ENCODE measurements at places on chromosomes 2 and 18.

GRCh38 chr2:7707723-7708122, 790.5 kb downstream of the RNF144A start:
- DNase-seq = no peak

GRCh38 chr2:191333911-191334357, 88.7 kb downstream of the MYO1B start:
- no peak for DNase-seq

GRCh38 chr2:216165711-216166110, 56.6 kb downstream of the XRCC5 start:
- DNase-seq = no peak

GRCh38 chr2:236687296-236687965, 117.8 kb downstream of the ACKR3 start:
- DNase-seq = no peak

DNA sequence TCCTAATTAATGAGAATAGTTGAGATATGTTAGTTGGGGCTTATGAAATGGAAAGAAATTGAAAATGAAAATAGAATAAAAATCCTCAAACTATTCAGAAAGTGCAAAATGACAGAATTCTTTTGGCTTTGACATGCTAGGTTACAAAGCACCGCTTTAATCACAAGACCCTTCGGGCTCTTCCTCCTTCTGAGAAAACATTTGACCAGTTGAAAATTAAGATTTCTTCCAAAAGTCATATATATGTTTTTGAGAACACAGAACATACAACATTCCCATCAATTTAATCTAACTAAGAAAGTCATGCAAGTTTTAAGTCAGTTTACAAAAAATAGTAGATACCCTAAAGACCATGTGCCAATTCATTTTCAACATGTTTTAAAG, 2.2 kb upstream of the SLC40A1 start:
- no peak for DNase-seq

- DNase-seq = no peak
Observed at GRCh38 chr2:216888887-216889622, 29.2 kb upstream of the TNP1 start.

DNA sequence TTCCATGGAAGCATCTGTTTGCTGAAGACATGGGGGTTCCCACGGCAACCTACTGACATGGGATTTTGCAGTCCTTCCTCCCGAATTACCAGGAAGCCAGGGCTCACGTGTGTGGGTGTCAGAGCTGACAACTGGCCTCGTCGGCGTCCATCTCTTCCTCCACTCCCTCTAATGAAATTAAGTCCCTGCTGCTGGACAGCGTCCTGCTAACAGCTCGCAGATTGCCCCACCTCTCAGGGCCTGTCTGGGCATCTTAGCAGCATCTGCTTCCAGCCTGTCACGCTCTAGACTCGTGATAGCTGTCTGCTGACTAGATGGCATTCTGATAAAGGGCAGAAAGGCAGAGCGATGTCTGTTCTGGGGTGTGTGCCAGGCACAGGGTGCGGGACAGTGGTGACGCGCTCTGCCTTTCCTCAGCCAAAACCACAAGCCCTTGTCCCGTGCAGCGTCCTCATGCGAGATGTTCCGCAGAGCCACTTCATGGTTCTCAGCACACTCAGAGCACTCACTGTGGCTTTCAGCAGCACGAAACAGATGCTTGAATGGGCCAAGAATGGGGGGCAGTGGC, 161.1 kb downstream of the ARL4C start:
- no peak for DNase-seq

DNA sequence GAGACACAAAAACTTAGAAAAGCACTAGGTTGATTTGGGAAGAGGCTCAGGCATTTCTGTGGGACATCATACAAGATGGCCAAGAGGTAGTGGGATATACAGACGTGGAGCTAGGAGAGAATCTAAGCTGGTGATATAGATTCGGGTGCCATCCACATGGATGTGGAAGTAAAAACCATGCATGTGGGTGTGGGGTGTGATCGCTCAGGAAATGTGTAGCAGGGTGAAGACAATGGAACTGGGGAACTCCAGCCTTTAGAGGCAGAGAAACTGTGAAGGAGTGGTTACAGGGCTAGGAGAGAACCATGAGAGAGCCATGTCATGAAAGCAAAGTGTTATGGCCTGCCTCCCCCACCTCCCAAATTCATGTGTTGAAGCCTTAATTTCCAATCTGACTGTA, 43.0 kb upstream of the CTLA4 start:
- no peak for DNase-seq

- DNase-seq = no peak
Observed at GRCh38 chr18:12406371-12407111, 1.2 kb upstream of the PRELID3A start.

DNA sequence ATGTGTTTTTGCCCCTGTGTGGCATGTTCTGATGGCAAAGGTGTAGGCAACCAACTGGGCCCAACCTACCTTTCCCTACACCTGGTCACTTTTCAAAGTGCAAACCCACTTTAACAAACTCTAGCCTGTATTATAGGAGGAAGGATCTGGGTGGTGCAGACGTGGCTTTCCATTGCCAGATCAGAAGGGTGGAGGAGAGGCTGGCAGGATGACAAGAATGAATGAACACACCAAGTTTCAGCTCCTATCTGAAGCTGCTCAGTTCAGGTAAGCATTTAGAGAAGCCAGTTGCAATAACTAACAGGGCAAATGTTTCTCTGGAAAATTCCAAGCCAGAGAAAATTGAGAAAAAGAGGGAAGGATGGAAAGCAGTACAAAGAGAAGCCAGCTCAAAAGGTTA, 707 bp upstream of the SERPINB7 start:
- DNase-seq = no peak

GRCh38 chr2:179661986-179662385, 199.4 kb downstream of the ZNF385B start:
- DNase-seq = no peak

GRCh38 chr2:11099122-11100065, 55.9 kb upstream of the SLC66A3 start:
- no peak for DNase-seq

DNA sequence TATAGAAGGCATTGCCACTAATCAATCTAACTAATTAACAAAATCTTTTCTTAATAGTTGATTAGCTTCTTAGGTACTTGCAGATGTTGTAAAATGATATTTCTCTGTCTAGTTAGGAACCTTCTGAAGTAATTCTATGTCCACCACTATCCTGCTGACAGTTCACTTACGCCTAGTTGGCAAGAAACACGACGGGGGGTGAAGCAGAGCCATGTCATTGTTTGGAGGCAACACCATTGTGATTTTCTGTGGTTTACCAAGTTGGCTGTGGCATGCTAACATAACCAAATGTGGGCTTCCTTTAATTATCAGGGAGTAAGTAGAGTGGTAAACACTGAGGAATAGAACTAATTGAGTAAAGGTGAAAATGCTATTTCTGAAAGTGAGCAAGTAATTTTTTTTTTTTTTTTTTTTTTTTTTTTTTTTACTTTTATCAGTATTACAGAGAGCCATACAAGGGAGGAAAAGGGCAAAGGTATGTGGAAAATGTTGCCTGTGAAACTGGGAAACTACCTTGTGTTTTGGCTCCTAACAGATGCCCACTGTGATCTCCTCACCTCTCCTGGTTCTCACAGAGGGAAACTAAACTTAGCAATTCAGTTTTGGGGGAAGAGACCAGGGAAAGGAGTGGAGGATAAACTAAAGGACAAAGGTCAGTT, 126.8 kb downstream of the MEIS1 start:
- DNase-seq = no peak

DNA sequence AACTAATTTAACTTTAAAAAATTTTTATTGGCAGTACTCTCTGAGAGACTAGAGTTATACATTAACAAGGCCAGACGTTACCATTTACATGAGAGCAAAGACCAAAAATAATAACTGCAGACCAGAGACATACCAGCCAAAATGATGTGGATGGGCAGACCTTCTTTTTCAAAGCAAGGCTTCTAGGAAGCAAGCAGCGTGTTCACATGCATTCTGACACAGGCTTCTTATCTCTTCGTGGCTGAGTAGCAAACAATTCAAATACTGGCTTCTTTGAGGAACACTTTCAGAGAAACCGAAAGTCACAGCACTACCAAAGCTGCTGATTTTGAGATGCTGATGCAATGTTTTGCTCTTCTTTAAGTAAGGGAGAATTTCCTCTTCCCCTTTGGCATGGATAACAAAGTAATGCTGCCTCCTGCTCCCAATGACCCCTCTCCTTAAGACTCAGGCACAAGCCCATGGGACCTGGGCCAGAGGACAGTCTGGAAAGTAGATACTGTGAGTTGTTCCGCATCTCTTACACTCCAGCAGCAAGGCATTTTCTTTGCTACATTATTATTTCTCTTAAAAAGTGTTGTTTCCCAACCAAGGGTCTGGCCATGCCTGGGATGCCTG, 181.9 kb downstream of the MREG start:
- no peak for DNase-seq

- no peak for DNase-seq
Observed at GRCh38 chr2:46077522-46078107, 219.6 kb upstream of the EPAS1 start.

GRCh38 chr2:57622009-57622408, 424.6 kb upstream of the VRK2 start:
- no peak for DNase-seq

- DNase-seq = no peak
Observed at GRCh38 chr18:13547347-13547746, 179.0 kb downstream of the FAM210A start.

Data from CMK (cell line).